ENCODE measurements at places on chromosomes 5 and 9.

DNA sequence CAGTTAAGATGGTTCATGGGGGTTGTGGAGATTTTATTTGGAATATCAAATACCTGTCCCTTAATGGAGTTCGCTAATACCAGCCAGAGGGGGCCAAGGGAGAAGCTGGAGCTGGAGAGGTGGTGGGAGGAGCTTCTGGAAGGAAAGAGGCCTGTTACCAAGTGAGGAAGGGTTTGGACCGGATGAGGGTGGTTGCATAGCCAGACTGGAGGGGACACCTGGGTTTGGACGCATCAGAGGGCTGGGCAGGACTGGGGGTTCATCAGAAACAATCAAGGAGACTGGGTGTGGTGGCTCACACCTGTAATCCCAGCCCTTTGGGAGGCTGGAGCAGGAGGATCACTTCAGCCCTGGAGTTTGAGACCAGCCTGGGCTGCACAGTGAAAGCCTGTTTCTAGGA is 111.8 kb upstream of the IER5L start:
- no peak for DNase-seq

DNA sequence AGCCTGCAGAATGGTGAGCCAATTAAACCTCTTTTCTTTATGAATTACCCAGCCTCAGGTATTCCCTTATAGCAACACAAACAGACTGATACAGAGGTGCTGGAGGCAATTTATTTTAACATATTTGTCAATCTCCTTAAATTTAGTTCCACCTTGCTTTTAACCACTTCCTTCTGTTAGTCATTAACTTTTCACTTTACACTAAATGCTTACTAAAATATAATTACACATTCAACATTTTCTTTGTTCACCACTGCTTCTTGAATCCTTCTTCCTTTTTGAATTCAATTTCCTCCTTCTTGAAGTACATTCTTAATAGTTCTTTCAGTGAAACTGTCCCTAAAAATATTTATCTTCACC is 39.4 kb downstream of the LYRM7 start:
- no peak for DNase-seq

GRCh38 chr9:10855847-10856246 is 243.0 kb upstream of the PTPRD start:
- peak; percentile 0 for DNase-seq

- DNase-seq = no peak
Measured at GRCh38 chr5:40074826-40075225, 604.9 kb upstream of the PTGER4 start.

DNA sequence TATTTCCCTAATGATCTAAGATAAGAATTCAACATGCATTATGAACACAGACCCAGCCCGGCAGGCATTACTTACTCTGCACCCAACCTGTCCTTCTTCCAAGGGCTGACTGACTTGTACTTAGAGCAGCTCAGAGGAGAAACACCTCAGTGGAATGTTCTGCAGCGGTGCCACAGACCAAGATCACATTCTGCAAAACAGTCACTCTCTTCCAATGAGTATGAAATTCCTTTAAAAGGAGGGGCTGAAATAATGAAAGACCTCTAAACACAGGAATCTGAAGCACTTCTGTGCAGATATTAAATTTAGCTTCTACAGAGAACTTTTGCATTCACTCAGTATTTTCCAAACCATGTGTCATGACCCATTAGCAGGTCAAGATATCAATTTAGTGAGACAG is 172.9 kb downstream of the ZDHHC21 start:
- DNase-seq = no peak

DNA sequence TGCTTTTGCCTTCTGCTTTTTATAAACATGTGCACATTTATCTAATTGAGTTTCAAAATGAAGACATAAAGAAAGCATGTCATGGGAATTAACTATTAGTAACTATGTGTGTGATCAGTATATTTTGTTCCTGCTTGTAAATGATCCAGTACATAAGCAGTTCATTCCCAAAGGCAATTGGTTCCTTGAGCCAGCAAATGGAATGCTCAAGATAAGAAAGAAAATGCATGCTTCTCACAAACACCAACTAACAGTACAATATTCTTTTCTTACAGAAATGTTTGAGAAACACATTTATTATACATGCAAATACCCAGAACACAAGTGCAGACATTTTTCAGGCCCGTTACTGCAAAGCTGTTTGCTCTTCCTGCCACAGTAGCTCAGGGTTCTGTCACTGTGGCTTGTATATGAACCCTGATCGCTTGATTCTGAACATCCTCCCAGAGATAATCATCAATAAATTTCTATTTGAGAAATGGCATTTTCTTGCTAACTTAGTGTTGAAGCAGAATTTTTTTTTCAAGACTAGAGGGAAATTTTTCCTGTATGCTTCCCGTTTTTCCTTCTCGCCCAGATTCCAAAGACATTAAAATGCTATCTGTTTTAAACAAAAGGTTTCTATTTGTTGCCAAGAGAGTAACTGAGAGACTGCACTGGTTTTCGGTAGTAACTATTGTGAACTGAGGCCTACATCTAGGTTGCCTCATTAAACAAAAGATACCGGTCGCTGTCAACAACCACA is 1.9 kb downstream of the GNAQ start:
- DNase-seq = no peak

GRCh38 chr5:565782-566440 is 41.7 kb upstream of the SLC9A3 start:
- DNase-seq = no peak

- DNase-seq = no peak
Measured at GRCh38 chr9:114003758-114004157, 74.3 kb downstream of the AMBP start.

DNA sequence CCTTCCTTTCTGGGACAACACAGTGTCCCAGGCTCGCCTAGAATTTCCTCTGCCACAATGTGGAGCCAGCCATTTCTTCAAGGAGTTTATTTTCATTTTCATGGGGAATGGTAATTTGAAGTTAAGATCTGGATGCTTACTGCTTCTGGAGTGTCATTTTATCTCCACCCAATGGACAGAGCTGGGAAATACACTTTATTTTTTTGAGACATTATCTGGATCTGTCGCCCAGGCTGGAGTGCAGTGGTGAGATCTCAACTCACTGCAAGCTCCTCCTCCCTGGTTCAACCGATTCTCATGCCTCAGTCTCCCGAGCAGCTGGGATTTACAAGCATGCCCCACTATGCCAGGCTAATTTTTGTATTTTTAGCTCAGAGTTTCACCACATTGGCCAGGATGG is 12.7 kb upstream of the THG1L start:
- peak; percentile 33 for DNase-seq

DNA sequence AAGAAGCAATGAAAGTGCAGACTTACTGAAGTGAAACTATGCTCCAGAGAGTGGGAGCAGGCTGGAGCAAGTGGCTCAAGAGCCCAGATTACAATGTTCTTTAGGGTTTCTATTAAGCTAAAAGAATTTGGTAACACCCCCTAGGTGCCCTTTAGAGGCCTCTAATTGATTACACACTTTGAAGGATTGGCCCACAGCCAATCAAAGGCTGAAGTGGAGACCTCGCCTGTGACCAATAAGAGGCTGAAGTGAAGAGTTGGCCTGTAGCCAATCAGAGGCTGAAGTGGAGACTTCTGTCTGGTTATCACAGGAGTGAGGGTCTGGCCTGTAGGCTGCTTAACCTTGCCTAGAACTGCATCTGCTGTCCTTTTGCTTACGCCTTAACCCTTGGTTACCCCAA is 46.7 kb upstream of the SPATA31C2 start:
- DNase-seq = no peak

DNA sequence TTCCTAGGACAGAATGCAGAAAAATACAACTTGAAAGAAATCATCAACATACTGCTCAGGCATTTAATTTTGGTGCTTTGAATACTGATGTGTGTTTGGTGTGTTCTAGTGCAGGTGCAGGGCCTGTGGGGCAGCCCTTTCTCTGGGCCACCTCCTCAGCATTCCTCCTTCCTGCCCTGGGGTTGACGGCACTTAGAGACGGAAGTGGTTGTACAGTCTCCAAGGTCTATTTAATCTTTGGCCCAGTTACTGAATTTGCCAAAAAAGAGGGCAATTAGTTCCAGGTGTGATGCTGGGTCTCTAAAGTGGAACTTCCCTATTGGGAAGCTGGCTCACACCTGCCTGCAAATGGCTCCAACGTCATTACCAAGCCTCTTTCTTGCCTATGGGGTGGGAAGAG is 269.0 kb downstream of the SH3GL2 start:
- no peak for DNase-seq

GRCh38 chr9:133051281-133051900 is 10.4 kb upstream of the CEL start:
- no peak for DNase-seq

- no peak for DNase-seq
Measured at GRCh38 chr9:134484479-134484878, 157.1 kb upstream of the COL5A1 start.

DNA sequence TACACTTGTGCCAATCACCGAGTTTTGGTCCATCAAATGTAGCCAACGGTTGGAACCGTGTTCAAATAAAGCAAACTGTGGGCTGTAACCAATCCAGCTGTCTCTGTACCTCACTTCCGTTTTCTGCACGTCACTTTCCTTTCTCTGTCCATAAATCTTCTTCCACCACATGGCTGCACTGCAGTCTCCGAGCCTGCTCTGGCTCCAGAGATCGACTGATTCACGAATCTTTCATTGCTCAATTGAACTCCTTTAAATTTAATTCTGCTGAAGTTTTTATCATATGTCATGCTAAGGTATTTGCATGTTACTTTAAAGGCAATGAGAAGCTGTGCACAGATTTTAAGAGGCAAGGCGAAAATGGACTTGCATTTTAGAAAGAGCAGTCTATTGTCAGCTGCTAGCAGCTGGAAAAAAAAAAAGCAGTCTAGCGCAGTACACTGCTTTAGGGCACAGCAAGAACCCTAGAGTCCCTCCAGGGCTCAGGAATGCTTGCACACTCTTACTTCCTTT is 13.2 kb downstream of the TTC39B start:
- DNase-seq = no peak

- no peak for DNase-seq
Measured at GRCh38 chr5:150289551-150290390, at the start of gene CAMK2A. CAMK2A (minus strand) TSS chr5:150289773; CDS start chr5:150289625, 148 bp downstream.

GRCh38 chr5:34584165-34584564 is 72.0 kb upstream of the RAI14 start:
- DNase-seq = no peak

DNA sequence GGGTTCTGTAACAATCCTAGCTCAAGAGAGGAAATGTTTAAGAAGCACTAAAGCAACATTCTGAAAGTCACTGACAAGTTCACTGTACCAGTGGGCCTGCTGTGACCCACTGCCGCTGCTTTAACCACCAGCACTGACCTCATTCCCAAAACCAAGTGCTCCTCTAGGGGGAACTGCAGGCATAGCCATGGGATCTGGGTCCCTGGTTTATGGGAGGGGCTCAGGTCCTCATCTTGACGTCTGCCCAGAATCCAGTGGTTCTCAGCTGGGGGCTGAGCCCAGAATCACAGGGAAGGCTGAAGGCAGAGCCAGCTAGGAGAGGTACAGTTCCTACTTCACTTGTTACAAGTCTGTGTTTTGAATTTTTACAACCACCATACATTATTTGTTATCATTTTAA is 36.1 kb upstream of the SLC2A8 start:
- no peak for DNase-seq

GRCh38 chr9:126957687-126958053 is 43.1 kb downstream of the RALGPS1 start:
- DNase-seq = no peak

- DNase-seq = no peak
Measured at GRCh38 chr9:132866898-132867297, 11.2 kb downstream of the AK8 start.

- DNase-seq = no peak
Measured at GRCh38 chr9:130325921-130326320, 60.4 kb downstream of the HMCN2 start.

GRCh38 chr5:81604193-81604592 is 146.7 kb downstream of the SSBP2 start:
- no peak for DNase-seq

DNA sequence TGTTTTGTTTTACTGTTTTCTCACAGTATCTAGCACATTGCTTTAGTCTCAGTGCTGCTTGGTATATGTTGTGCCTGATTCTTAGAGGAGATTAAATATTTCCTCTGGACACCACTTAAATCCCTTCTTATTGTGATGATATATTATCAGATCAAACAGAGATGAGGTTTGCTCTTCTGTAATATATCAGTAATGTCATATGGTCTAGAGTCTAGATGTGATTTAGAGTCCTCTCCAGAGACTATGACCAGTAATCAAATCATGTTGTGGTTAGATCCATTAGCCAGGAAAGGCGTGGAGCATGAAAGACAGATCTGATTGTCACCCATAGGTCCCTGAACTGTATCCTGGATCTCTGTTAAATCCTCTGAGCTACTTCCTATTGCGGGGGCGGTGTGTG is 24.4 kb downstream of the CAMK4 start:
- no peak for DNase-seq

DNA sequence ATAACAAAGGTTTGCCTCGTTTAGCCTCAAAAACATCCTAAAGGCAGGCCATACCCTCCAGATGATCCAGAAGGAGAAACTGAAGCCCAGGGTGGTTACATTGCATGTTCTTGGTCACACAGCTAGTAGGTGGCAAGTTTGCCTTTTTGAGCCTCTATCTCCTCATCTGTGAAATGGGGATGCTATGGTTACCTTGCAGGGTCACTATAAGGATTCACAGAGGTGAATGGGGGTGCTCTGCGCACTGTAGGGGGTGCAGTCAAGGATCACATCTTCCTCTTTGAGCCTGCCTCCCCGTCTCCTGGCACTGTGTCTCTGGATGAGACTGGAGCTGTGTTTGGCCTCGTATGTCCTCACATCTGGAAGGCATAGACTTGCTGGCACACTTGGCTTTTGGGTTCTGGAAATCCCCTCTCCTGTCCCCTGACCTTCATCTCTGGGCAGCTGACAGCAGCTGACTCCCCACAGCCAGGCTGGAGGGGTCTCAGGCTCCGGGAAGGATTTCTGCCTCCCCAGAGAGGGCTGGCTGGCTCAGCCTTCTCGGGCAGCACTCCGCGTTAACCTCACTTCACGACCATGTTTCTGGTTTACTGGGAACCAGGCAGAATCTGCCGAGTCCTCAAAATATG is 167.7 kb downstream of the RGS3 start:
- DNase-seq = no peak

- no peak for DNase-seq
Measured at GRCh38 chr5:67897431-67897830, 318.1 kb upstream of the PIK3R1 start.

DNA sequence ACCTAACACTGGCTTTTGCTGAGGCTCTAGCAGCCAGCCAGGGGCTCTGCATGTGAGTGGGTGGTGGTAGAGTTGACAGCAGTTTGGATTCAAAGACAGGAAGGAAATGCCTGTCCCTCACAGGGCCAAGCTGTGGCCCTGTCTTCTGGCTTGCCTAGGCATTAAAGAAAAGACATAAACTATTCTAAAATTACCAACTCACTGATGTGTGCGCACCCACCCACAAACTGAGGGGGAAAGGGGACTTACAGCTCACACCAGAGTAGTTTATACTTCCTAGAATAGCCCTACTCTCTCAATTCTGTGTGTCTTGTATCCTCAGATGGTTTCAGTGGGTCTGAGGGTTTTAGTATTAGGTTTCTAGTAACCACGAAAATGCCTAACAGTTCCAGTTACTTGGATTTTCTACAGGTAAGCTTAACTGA is 18.3 kb upstream of the IL13 start:
- DNase-seq = no peak

GRCh38 chr5:102138243-102138653 is 157.8 kb downstream of the SLCO4C1 start:
- DNase-seq = no peak

Data from right renal pelvis (tissue), 4 donors.